ENCODE measurements at places on chromosomes 16 and 17.

DNA sequence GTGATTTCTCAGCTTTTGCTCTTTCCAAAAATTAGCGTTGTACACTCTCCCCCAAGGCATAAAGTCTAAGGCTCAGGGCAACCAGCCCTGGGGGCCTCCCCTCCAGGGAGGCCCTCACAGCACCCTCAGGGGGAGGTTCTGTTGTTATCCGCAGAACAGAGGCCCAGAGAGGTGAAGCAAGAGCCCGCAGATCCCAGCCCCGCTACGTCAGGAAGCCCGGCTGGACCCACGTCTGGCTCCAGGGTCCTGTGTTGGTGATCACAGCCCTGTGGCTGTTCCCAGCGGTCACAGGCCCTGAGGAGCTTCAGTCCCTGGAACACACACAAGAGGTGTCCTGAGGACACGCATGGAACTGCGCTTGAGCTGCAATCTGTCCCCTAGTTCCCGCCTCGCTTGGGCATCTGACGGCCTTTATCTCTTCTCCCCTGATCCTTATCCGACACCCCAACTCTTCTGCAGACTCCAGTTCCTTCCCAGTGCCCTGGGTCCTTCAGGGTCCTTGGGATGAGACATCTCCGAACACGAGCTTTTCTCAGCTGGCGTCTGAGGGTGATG lies 1.1 kb upstream of the ZG16B start:
- H3K4me1 ChIP-seq, result no peaks in the 10 kb centered on the region
- H3K36me3 ChIP-seq, result no peaks in the 10 kb centered on the region
- no peak overlapping the region for H3K4me3 ChIP-seq
- peak; percentile 14 for DNase-seq
- peak overlapping the region; percentile 70 for H3K27ac ChIP-seq

GRCh38 chr17:18004884-18005305 lies 32.2 kb downstream of the DRC3 start:
- DNase-seq, result no peak
- no peak overlapping the region for H3K27ac ChIP-seq
- no peaks in the 10 kb centered on the region for H3K36me3 ChIP-seq
- H3K4me1 ChIP-seq, result no peaks in the 10 kb centered on the region

DNA sequence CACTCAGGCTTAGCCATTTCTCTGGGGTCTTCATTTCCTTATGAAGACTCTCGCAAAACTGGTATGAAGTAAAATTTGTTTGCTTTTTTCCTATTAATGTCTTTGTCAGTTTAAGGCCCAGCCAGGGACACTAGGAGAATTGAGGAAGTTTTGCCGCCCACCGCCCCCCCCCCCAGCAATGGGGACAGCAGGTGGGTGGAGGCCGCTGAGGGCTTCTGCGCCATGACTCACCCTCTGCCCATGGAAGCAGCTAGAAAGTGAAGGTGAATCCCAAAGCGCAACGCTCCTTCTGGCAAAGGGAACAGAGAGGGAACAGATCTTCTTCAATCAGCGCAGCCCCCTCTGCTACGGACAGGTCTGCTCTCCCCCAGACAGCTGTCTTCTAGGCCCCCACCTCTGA lies 49.7 kb downstream of the MARF1 start:
- peaks cover 26% of the 10 kb centered on the region for H3K4me1 ChIP-seq
- no peaks in the 10 kb centered on the region for H3K27me3 ChIP-seq
- H3K4me3 ChIP-seq, result no peak overlapping the region
- no peaks in the 10 kb centered on the region for H3K36me3 ChIP-seq
- peak overlapping the region; percentile 49 for H3K27ac ChIP-seq
- DNase-seq, result no peak

DNA sequence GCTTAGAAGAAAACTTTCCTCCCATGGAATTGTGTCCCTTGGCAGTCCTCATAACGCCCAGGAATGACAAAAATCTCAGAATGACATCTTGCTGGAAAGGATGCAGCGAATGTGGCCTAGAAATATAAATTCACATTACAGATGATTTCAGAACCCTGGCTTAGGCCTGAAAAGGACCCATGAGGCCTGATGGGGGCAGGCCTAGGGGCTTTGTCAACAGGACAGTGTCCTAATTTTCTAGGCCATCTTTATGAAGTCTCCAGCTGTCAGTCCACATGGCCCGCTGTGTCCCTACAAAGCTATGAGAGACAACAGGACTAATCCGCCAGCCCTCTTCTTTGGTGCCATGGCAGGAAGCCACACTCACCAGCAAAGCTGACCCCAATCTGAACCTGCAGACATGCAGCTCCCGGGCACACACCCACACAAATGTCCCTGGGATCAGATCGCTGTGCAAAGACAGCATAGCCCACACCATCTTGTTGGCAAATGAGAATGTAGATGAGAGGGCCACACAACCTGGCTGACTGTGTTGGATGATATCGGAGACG lies 40.4 kb upstream of the DNAH17 start:
- no peaks in the 10 kb centered on the region for H3K36me3 ChIP-seq
- H3K4me3 ChIP-seq, result no peak overlapping the region
- no peaks in the 10 kb centered on the region for H3K27me3 ChIP-seq
- no peaks in the 10 kb centered on the region for H3K4me1 ChIP-seq
- no peak overlapping the region for H3K27ac ChIP-seq

DNA sequence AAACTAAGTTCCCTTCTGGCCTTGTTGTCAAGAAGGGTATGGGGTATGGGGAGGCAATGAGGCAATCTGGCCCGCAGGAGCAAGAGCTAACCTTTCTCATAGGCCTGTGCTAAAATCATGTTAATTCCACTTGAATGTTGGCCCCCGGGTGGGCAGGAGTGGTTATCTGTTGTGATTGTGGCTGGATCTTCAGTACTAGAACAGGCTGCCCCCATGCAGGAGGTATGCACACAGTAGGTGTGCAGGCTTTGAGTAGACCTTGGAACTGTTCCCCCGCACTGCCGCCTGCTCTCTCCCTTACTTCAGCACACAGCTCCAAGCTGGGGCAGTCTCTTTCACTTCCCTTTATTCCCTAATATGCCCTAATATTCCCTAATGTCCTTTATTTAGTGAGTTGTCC lies 52.4 kb upstream of the TANGO6 start:
- H3K4me3 ChIP-seq, result no peak overlapping the region
- H3K36me3 ChIP-seq, result no peaks in the 10 kb centered on the region
- H3K27ac ChIP-seq, result no peak overlapping the region
- no peaks in the 10 kb centered on the region for H3K27me3 ChIP-seq

GRCh38 chr16:49698453-49698815 lies 157.5 kb downstream of the ZNF423 start:
- H3K27ac ChIP-seq, result peak overlapping the region; percentile 35
- H3K36me3 ChIP-seq, result no peaks in the 10 kb centered on the region
- no peaks in the 10 kb centered on the region for H3K4me1 ChIP-seq
- no peak overlapping the region for H3K4me3 ChIP-seq
- DNase-seq, result no peak

GRCh38 chr16:86145669-86146068 lies 246.7 kb downstream of the IRF8 start:
- no peaks in the 10 kb centered on the region for H3K36me3 ChIP-seq
- H3K4me3 ChIP-seq, result no peak overlapping the region
- H3K27ac ChIP-seq, result no peak overlapping the region
- no peaks in the 10 kb centered on the region for H3K27me3 ChIP-seq

DNA sequence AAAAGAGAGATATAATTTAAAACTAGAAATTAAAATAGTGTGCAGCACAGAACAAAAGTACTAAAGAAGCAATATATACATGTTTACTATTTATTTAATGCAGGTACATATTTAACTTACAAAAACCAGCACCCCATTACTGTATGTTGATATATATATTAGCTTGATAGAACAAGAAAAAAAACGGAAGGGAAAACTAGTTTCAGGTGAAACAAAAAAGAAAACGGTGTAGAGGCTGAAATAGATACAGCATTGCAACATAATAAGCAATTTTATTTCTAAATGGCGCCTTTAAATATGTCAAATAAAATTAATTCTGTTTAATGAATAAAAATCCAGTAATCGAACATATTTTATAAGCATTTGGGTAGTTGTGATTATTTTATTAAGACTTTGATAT lies 3.9 kb downstream of the HNF1B start:
- DNase-seq, result no peak
- H3K27me3 ChIP-seq, result peaks cover 42% of the 10 kb centered on the region
- peak overlapping the region; percentile 61 for H3K4me3 ChIP-seq
- peaks cover 31% of the 10 kb centered on the region for H3K4me1 ChIP-seq
- H3K36me3 ChIP-seq, result no peaks in the 10 kb centered on the region

GRCh38 chr16:51035110-51035498 lies 116.0 kb downstream of the SALL1 start:
- no peaks in the 10 kb centered on the region for H3K4me1 ChIP-seq
- H3K27me3 ChIP-seq, result no peaks in the 10 kb centered on the region
- H3K4me3 ChIP-seq, result no peak overlapping the region
- no peak overlapping the region for H3K27ac ChIP-seq
- H3K36me3 ChIP-seq, result no peaks in the 10 kb centered on the region

DNA sequence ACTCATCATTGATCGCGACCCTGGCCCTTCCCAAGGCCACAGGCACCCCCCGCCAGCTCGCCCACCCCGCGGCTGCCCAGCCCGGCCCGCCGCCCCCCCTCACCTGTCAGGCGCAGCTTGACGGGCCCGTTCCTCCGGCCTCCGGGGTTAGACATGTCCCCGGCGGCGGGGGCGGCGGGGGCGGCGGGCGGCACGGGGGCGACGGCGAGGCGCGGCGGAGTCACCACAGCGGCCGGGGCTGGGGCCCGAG lies 456 bp downstream of the SMURF2 start:
- DNase-seq, result no peak
- peak overlapping the region; percentile 88 for H3K4me3 ChIP-seq
- H3K36me3 ChIP-seq, result no peaks in the 10 kb centered on the region
- no peaks in the 10 kb centered on the region for H3K4me1 ChIP-seq

- no peaks in the 10 kb centered on the region for H3K4me1 ChIP-seq
- H3K27me3 ChIP-seq, result no peaks in the 10 kb centered on the region
- H3K27ac ChIP-seq, result no peak overlapping the region
- H3K4me3 ChIP-seq, result no peak overlapping the region
- no peak for DNase-seq
- H3K36me3 ChIP-seq, result no peaks in the 10 kb centered on the region
Measured at GRCh38 chr16:852451-853185, 52.1 kb upstream of the GNG13 start.

All from Peyer's patch (tissue), 4 donors.